ENCODE measurements at places on chromosomes 3 and 15.

DNA sequence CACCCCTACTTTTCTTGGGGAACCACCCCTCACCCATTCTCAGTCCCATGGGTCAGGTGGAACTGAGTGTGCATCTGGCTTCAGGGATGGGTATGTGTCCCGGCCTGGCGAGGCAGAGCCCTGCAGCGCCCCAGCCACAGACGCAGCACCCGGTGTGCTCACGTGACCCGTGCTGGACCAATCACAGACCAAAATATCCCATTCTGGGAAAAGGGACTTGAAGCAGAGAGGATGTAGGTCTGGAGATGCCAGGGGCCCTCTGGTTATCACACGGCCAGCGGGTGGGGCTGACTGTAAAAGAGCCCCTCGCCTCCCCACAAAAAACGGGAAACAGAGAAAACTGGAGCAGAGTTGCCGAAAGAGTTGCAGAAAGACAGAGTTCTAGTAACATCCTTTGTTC lies 138.0 kb upstream of the RAD18 start:
- DNase-seq, result no peak

DNA sequence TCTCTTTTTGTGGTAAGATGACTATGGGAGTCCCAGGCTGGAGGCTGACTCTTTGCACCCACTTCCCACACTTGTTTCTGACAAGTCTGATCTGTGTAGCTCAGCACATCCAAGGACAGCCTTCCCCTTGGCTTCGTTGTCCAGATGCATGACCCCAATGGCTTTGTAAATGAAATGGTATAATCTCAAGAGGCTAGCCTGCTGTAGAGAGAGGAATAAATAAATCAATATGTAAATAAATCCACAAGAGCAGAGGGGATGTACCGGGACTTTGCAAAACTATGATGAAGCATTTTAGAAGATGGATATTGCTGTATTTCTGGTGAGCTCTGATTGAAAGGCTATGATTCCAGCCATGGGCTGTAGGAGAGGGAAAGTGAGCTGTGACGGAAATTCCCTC lies 79.9 kb upstream of the NEO1 start:
- no peak for DNase-seq

GRCh38 chr3:113374078-113374477 lies 67.2 kb downstream of the CFAP44 start:
- DNase-seq, result no peak

- DNase-seq, result no peak
Observed at GRCh38 chr3:64825404-64826120, 137.8 kb upstream of the ADAMTS9 start.

- no peak for DNase-seq
Observed at GRCh38 chr3:64188810-64189560, 36.3 kb downstream of the PRICKLE2 start.

DNA sequence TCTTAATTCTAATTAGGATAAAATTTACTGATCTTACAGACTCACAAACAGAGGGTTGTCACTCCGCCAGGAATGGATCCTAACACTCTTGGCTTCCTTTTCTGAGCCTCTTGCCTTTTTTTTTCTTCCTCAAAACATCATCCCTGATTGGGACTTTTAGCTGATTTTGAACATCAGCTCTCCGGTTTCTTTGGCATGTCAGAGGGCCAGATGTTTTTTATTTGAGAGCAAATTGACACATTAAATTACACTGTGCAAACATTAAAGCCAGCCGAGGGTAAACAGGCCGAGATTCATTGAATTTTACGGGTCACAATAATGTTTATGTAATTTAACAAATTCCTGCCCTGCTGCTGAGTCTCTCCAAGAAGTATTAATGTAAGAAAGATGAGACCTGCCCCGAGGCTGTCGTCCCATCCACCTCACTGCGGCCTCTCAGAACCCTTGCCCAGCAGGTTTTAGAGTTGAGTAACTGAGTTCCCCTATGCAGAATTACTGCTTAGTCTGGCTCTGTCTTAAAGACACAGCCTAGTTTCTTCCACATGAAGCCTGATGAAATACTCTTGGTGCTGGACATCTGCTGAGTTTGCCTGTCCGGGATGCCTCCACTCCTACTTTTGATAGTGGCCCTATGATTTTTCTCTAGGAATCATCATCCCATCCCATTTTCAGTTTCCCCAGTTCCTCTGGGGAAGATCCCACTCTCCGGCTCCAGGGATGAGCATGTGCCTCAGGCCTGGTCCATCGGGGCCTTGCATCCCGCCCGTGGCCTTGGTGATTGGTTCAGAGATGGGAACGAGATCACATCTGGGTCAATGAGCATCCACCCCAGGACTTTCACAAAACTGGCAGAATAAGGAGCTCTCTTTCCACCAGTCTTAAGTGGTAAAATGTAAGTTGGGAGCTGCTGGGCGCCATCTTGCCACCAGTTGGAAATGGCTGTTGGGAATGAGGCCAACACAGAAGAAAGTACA lies 226.6 kb upstream of the TLE3 start:
- DNase-seq, result no peak

DNA sequence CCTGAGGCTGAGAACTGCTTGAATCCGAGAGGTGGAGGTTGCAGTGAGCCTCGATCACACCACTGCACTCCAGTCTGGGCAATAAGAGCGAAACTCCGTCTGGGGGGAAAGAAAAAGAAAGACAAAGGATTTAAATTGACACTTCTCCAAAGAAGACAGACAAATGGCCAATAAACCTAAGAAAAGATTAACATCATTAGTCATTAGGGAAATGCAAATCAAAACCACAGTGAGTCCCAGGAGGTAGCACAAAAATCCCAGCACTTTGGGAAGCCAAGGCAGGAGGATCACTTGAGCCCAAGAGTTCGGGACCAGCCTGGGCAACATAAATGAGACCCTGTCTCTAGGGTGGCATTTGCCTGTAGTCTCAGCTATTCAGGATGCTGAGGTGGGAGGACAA lies 12.6 kb downstream of the CLPX start:
- DNase-seq, result no peak

Measured in CD4-positive, alpha-beta T cell treated with Interleukin-4 for 4 hours (primary cell).